ENCODE measurements at places on chromosomes 3 and 15.

- no peak for DNase-seq
Observed at GRCh38 chr3:107206945-107207344, 170.3 kb upstream of the CCDC54 start.

- peak; percentile 15 for DNase-seq
Observed at GRCh38 chr3:30004481-30004880, 601.9 kb upstream of the TGFBR2 start.

DNA sequence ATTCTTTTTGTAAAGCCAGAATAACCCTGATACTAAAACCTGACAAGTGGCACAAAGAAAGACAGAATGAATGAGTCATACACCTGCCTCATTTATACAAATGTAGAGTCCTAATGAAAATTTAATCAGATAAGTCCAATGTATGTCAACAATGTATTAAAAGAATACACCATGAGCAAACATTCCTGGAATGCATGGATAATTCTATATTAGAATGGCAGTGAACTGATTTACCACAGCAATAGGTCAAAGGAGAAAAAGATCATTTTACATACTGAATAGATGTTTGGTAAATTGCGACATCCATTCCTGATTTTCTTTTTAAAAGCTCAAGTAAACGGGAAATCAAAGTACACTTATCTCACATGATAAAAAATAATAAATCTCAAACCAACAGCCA is 11.2 kb upstream of the LOXL1 start:
- DNase-seq: no peak

DNA sequence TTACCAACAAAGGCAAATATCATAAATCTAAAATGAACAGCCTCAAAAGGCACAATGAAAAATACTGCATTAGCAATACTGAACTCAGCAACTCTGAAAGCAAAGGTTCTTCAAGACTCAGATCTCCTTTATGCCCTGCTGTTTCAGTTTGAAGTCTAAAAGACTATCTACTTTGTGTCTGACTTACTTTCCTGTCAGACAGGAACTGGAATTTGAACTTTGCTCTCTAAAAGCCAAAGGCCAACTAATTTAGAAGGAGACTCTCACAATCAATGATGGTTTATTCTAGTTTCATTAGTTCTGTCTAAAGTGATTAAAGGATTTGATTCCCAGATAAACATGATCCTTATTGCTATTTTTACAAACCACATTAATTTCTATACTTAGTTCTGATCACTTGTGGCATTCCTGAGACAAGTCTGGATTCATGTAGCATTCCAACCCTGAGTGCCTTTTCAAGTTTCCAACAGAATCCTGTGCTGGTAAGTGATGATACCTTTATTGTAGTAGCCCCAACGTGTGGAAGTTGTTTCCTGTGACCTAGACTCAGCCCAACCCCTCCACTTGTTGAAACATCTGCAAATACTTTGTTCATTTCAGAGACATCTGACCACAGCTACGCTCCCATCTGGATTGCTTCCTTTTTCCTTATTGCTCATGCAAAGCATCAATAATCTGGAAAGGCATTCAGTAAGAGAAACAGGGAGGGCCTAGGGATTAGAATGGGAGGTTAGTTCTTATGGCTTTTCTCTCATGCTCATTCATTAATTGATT is 14.9 kb upstream of the LEKR1 start:
- DNase-seq: peak; percentile 77

GRCh38 chr3:183489455-183490210 is 61.2 kb upstream of the MCF2L2 start:
- peak; percentile 45 for DNase-seq

DNA sequence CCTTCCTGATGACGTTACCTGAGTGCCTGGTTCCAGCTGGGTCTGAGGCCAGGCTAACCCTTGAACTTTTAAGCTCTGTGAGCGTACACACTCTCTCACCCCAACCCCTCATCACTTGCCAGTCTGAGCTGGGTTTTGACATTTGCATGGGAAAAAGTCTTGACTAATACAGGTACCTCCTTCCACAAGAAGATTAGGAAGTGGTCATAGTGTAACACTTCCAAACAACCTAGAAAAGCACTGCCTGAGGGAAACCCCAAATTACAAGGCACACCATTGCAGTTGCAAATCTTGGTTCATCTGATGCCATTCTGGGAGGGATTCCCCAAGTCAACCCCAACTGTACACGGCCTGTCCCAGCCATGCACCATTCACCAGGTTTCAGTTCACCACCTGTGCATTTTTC is 499.8 kb downstream of the FOXP1 start:
- no peak for DNase-seq

DNA sequence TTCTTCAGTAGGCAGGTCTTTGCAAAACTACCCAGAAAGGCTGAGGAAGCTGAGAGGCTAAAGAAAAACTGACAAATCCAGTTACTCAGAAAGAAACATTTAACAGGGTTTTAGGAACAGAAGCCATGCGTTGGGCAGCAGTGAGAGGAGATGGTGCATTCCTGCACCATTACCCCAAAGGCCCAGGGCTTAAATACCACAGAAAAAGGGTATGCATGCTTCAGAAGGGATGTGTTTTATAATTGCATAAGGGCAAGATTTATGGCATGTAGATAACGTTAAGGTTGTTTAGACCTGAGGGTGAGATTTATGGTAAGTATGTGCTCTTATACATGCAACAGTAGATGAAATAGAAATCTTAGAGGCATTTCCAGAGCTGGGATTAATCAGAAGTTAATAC is 10.0 kb downstream of the C3orf52 start:
- peak; percentile 55 for DNase-seq

DNA sequence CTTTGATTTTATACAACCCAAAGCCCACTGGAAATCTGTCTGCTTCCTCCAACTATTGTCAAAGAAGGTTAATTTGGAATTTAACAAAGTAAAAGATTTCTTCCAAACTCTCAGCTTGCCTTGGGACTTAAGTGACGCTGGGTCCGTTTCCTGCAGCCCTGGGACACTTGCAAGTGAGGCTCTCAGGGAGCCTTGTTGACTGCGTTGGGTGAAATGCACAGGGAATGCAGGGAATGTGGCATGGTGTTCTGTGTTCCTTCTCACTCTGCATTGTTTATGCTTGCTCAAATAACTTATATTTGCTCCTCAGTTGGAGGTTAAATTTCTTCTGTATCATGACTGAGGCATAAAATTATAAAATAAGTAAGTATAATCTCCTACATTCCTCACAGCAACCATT is 60.9 kb upstream of the TJP1 start:
- DNase-seq: no peak

All from fibroblast of skin of right biceps (primary cell).